ENCODE measurements at places on chromosomes 4 and X. TPM values are rescaled to one million over a fixed set of nuclear protein-coding genes. Genes with fewer than 3 reads are reported as not detected.

- no peak for DNase-seq
These were observed 355.8 kb upstream of the BOD1L1 start for GRCh38 chr4:13983189-13983790.

- DNase-seq = no peak
These were observed 348.8 kb downstream of the CCSER1 start for GRCh38 chr4:90476019-90476418.

GRCh38 chr4:80014531-80014930 is 58.5 kb downstream of the ANTXR2 start:
- no peak for DNase-seq

GRCh38 chrX:9271789-9272525 is 192.9 kb upstream of the TBL1X start:
- DNase-seq = no peak

- DNase-seq = no peak
These were observed 68.5 kb downstream of the CYTL1 start for GRCh38 chr4:4950561-4951290.

DNA sequence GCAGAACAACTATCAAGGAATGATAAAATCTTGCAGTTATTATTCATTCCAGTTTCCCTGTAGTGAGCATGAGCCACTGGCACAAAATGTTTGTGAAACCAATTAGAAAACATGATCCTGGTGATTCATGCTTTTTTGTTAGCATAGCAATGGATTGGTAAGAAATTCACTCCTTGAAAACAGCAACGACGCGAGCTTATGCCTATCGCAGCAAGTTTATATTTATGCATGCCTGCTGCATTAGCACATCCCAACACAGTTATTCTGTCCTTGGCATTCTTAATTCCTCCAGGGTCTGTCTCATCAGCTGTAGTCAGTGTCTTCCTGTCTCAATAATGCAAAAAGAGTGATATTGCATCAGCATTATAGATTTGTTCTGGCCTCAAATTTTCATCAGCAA is 975.9 kb downstream of the STIM2 start:
- DNase-seq = no peak

Gene BST1
- total RNA-seq = 1.8 TPM

Gene TSPAN6
- not detected for total RNA-seq

- no peak for DNase-seq
These were observed 4.6 kb upstream of the GPC4 start for GRCh38 chrX:133419911-133420310.

DNA sequence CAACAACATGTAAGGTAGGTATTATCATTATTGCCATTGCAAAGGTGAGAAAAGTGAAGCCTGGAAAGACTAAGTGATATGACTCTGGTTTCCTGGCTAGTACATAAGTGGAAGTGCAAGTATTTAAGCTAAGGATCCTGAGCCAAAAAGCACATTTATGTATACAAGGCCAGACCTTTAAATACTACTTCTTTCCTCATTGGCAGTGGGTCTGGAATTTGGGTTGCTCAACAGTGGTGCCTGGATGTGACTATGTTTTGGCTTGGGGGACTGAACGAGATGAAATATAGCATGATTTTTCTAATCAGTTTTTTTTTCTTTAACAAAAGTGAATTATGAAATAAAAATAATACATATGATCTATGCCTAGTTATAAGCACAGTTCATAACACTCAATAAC is 7.4 kb upstream of the FGF13 start:
- no peak for DNase-seq

GRCh38 chrX:115362334-115363095 is 73.0 kb downstream of the LUZP4 start:
- DNase-seq = no peak

DNA sequence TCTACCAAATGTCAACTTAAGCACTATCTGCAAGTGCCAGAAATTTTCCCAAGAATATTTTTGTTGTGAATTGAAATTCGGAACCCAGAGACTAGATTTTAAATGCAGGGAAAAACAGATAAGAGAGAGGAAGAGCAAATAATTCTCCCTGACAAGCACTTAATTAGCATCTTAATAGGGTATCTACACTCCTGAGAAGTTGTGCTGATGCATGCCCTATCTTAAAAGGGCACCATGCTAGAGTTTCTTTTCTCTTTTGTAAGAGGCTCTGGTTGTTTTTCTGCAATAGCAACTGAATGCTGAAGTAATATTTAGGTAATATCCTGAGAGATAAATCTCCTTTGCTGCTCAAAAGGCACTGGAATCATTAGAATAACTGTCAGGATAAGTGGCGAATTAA is 139.9 kb upstream of the UGT8 start:
- no peak for DNase-seq

Gene PLCXD1
- 58.8 TPM for total RNA-seq

DNA sequence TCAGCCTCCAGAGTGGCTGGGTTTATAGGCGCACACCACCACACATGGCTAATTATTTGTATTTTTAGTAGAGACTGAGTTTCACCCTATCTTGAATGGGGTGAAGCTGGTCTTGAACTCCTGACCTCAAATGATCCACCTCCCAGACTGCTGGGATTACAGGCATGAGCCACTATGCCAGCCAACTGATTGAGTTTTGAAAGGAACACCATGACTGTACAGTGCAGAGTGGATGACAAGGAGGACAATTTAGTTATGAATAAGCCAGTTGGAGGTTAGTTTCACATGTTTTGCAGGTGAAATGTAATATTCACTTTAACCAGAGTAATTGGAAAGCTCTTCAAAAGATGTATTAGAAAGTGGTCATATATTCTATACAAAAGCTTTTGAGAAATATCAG is 60.8 kb downstream of the PCDH18 start:
- DNase-seq = no peak

DNA sequence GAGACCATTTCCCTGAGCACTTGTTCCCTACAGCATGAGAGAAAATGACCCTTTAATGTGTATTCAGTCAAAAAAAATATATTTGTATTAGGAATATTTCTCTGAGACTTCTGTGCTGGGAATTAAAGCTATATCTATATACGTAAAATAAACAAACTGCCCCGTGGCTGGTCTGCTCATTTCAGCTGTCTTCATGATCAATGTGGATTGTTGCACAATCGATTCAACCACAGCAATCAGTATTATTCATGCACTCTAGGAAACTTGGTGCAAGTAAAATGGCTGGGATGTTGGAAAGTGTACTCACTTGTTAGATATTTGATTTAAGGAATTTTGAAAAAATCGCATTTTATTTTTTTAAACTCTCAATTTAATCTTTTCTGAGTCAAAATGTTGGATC is 307.9 kb upstream of the ZFP42 start:
- DNase-seq = no peak

DNA sequence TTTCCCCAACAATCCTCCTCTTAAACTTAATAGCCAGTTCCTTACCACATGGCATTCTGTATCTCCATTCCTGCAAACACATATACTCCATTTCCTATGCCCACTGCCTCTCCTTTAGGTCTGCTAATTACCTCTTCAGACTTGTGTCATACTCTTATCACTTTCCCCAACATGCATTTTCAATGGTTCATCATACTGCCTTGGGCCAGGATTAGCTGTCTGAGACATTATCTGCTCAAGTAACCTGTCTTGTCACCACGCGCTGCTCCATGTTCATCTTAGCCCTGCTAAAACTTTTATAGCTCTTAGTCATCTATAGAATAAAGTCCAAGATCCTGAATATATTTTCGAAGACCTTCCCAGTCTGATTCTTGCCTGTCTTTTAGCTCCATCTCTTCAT is 224.1 kb upstream of the GK2 start:
- no peak for DNase-seq

DNA sequence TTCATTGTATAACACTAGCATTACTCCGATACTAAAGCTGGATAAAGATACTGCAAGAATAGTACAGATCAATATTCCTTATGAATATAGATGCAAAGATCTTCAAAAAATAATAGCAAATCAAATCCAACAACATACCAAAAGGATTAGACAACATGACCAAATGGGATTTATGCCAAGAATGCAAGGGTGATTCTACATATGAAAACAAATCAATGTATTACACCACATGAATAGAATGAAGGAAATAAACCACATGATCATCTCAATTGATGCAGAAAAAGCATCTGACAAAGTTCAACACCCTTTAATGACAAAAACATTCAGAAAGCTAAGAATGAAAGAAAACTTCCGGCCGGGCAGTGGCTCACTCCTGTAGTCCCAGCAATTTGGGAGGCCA is 42.8 kb downstream of the CUL4B start:
- DNase-seq = no peak

Gene TMA16
- total RNA-seq = 75.5 TPM

Measured in activated T-helper 2 cell treated with anti-CD3 and anti-CD28 coated beads, Interferon-gamma antibody, Interleukin-2, Interleukin-4, amounts not matched to agents 10 μg/mL and 5 μg/mL and 100 μg/mL, durations not matched to agents 14 hours and 24 hours and 36 hours (primary cell).